Kidney tubule cell (primary cell): ENCODE measurements at places on chromosomes 13 and 19.

- no peak for DNase-seq
Observed at GRCh38 chr19:33552928-33553279, 31.3 kb upstream of the PEPD start.

GRCh38 chr13:98252931-98253470, 75.9 kb upstream of the RNF113B start:
- peak; percentile 73 for DNase-seq

DNA sequence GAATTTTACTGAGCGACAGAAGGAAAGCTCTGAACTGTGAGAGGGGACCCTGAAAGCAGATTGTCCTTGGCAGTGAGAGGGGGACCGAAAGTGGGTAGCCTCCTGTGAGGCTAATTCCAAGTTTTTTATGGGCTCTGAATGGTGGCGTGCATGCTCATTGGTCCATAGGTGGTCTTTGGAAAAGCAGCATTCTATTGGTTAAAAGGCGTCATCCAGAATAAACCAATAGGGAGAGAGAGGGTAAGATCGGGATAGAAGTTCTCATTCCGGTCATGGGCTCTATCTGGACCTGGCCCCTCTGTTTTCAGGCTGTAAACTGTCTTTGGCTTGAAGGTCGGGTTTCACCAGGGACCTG, 539.8 kb upstream of the PCDH9 start:
- DNase-seq = no peak

DNA sequence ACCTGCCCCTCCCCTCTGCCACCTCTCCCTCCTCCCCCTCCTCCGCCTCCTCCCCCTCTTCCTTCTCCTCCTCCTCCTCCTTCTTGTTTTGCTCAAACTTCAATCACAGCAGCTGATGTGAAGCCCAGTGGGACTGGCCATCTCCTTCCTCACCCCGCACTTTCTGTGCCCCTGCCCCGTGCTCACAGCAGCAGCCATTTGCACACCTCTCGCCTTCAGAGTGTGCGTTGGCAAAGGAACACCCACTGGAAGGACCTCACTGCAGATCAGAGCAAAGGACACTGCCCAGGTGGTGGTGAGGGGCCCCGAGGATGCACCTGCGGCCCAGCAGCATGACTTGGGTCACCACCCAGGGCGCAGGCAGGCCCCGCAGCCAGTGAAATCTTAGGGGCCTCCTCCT, 98.8 kb downstream of the SOX1 start:
- DNase-seq = no peak

DNA sequence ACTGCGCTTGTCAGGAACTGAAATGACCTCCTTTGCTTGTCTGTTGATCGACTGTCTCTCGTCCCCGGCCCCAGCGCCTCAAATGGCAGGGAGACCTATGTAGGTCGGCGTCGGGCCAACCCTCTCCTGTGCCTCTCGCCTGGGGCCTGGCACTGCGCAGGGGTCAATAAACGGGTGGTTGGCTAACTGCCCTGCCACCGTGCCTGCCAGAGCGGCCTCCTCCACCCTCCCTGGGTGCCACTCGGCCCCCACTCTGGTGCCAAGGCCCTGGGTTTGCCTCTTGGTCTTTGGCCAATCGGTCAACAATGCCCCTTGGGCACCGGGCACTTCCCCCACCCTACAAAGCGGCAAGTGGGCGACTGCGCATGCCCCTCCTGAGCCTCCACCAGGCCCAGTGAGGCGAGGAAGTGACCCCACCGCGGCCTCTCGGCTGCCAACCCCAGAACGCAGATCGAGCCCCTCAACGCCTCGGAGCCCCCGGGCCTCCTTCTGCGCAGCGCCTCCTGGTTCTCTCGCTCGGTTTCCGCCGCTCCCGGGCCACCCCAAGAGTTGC, 1.1 kb downstream of the KEAP1 start:
- DNase-seq = peak; percentile 69

GRCh38 chr13:98103531-98103930, 39.4 kb upstream of the FARP1 start:
- no peak for DNase-seq

DNA sequence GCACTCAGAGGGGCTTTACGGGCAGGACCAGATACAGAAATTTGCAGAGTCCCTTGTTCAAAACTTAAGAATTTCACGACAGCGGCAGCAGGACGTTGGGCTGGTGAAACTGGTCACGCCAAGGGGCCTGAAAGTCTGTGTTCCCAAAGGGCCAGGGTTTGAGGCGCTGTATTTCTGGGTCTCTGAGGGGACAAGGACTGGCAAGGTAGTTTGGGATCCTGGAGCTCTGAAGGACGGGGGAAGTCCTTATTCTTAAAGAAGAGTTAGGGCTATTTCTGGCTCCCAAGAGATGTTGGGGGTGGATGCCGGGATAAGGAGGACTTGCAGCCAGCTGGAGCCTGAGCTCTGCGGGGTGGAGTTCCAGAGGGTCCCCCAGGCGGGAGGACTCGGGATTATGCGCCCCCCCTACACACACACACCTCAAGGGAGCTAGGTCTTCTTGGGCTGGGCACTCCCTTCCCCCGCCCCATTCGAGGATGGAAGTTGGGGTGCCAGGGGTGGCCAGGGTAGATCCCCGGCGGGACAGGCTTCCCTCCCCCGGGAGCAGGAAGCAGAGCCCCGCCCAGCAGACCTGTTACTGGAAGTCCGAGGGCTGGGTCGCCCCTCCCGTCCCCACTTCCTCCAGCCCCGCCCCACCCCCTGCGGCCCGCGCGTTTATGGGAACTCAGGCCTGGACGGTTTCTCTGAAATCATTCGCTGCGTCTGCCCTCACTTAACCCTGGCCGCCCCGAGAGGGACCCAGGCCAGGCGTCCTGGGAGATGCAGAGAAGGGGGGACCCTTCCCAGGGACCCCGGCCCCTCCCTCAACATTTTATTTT, 5.6 kb downstream of the BCL3 start:
- DNase-seq = peak; percentile 76

GRCh38 chr13:44142941-44143665, 230.5 kb upstream of the SERP2 start:
- peak; percentile 97 for DNase-seq

DNA sequence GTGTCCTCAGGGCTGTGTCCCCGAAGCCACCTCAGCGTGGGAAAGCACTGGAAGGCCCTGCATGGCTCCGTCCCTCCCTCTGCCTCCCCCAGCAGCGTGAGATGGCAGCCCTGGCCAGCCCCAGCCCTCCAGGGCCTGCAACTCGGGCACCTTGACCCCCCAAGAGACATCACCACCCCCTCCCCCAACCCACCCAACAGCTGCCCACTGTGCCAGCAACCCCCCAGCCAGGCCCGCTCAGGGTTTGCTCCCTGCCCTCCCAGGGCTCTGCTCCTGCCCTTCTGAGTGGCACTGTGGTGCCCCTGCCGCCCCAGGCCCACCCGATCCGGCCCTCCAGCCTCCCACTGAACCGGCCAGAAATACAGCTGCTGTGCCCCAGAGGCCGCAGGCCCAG, 1.5 kb upstream of the ASPDH start:
- no peak for DNase-seq

- DNase-seq = no peak
Observed at GRCh38 chr13:32748305-32748704, 162.1 kb downstream of the PDS5B start.

GRCh38 chr13:28358708-28359107, 136.2 kb downstream of the FLT1 start:
- DNase-seq = no peak

DNA sequence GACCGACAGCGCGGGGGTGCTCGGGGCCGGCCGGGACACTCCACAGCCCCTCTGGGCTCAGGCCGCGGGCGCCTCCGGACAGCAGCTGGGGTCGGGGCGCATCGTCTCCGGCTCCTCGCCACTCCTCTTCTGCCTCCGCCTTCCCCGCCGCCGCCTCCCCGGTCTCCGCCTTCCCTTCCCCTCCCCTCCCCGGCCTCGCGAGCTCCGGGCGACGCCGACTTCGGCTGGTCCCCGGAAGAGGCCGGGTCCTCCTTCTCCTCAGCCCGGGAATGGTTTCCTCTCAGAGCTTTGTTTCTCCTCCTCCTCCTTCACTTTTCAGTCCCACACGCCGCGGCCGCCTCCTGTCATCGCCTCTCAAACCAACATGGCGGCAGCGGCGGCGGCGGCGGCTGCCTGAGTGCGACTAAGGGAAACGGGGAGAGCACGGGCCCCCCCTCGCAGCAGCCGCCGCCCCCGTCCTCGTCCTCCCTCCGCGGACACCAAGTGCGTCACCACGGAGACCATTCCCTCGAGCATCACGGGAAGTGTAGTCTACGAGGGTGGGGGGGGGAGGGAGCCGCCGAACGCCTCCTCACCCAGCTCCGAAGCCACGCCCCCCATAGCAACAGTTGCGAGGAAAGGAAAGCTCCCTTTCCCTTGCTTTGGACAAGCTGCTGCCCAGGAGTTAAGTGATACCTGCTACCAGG, at the start of gene UBL3:
UBL3 (minus strand) TSS at position 405 of the 686 bp plus-strand sequence. CDS start 1,079 bp downstream, outside the sequence.
- DNase-seq = peak; percentile 97

DNA sequence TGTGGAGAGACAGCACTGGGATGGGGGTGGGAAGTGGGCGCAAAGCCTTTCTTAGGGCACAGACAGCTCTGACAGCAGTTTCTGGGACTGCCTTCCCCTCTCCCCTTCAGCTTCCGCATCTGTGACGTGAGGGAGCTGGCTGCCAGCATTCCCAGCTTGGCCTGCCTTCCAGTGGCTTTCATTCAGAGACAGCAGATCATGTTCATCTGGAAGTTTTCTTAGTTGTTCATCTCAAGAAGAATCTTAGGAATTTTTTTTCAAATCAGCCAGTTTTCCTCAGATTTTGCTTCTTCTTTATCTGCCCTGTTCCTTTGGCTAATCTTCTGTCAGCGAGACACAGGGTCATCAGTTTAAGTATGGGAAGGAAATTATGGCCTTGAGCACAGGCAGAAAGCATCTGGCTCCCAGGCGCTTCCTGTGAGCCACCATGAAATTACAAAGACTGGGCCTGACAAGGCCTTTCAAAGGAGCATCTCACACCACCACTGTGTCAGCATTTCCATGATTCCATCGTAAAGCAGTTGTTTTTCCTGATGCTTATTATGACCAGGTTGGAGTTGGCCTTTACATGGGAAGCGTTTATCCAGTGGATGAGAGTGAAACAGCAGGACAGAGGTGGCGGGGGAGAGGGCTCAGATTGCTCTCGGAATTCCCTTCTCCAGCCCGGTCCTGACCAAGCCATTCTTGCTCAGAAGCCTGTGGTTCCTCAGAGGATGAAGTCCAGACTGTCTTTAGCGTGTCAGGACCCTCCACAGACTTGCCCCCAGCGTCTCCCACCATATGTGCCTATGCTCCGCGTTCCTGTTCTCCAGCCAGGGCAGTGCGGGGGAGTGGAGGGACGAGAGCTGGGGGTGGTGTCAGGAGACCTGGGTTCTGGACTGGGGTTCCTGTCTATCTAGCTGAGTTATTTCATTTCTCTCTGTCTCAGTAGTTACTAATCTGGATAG, 43.6 kb downstream of the ARHGAP35 start:
- no peak for DNase-seq

- no peak for DNase-seq
Observed at GRCh38 chr13:32023698-32024097, 7.9 kb upstream of the FRY start.

GRCh38 chr19:44850641-44851109, 4.6 kb downstream of the NECTIN2 start:
- no peak for DNase-seq

GRCh38 chr19:4780860-4781259, 10.7 kb upstream of the FEM1A start:
- no peak for DNase-seq

DNA sequence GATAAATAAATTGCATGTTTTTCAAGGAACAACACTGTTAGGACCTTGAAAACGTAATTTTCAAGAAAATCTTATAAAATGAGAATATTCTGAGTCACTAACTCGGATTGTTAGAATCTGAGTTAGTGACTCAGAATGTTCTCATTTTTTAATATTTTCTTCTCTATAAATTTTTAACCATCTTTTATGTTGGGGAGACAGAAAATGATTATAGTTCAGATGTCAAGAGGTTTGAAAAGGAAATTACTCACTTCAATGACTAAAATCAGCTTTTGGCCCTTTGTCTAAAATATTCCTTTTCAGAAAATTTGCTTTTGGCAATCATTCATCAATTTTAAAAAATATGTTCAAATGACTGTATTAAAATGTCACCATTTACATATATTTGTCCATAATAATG, 264.2 kb upstream of the EDNRB start:
- no peak for DNase-seq

- DNase-seq = peak; percentile 48
Observed at GRCh38 chr19:11382898-11383705, 1.0 kb downstream of the EPOR start.

DNA sequence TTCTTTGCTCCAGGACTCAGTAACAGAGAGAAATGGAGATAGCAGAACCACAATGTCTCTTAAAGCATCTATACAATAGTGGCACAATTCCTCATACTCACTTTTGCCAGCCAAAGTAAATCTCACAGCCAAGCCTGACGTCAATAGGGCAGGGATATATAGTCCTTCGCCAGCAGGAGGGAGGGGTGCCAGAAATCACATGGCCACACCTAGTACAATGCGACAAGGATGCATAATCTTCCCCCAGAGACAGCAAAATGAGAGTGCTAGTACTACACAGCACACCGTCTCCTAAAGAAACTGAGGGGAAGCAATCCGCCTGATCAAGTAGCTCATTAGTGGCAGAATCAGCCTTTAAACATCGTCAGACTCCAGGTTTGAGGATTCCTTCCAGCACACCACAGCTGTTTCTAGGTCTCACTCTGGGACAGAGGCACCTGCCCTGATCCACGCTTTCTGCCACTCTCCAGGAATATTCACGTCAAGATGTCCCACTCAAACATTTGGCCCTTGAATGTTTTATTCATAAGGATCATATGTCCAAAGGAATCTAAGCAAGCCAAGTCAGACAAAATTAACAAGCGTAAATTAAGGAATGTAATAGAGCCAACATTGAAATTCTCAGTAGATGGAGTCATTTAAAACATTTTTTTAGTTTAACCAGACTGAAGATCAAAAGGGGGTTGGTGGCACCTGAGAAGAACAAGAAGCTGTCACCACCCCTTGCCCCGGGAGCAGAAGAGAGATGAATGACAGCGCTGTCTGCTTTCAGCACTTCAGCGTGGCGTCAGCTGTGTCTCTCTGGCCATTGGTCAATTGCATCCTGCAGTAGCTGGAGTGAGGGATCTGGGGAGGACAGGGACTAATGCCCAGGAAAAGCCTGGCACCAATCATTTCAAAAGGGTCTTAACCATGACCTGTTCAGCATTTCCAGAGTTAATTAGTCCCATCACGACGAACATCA, 63.5 kb upstream of the SERP2 start:
- DNase-seq = no peak
